ENCODE measurements at places on chromosomes 3 and 15. TPM values are rescaled to one million over a fixed set of nuclear protein-coding genes. Genes with fewer than 3 reads are reported as not detected.

The RTP1 gene
- not detected for total RNA-seq

The GOLGA8G gene
- under 0.01 TPM for total RNA-seq

The NRROS gene
- total RNA-seq = 0.30 TPM

The IGF1R gene
- total RNA-seq = 59.5 TPM

The AADACL2 gene
- not detected for total RNA-seq

The NR1I2 gene
- not detected for total RNA-seq

The CADPS gene
- 16.9 TPM for total RNA-seq

The THBS1 gene
- total RNA-seq = 671 TPM

The BOC gene
- 2.4 TPM for total RNA-seq

All from smooth muscle cell of the umbilical artery (primary cell).